ENCODE measurements at places on chromosomes 16 and 17.

GRCh38 chr16:57541754-57542435 lies 548 bp upstream of the ADGRG5 start:
- no peak for DNase-seq

DNA sequence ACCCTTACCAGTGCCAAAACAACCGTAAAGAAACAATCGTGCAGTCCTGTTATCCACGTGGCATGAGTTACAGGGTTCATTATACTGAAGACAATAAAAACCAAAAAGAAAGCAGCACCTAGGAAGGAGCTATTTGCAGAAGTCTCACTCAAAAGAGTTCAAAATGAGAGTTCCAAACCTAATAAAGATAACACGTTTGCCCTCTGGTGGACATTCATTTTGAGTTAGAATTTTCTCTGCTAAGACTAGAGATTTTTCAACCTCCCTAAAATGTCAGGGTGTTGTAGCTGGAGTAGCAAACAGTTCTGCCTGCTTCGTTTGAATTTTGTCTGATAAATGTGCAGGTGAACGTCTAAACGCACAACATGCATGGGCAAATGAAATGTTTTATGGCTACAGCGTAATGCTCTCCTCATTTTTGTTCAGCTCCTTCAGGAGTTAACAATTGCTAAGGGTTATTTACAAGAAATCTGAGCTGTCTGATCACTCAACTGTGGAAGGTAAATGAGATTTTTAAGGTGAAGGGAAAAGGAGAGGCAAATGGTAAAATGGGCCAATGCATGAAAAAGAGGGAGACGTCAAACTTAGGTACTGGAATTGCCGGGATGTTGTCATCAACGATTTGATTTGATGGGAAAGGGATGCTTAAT lies 1067.9 kb upstream of the EEF2KMT start:
- no peak for DNase-seq

GRCh38 chr16:52113533-52114183 lies 433.3 kb downstream of the TOX3 start:
- no peak for DNase-seq

DNA sequence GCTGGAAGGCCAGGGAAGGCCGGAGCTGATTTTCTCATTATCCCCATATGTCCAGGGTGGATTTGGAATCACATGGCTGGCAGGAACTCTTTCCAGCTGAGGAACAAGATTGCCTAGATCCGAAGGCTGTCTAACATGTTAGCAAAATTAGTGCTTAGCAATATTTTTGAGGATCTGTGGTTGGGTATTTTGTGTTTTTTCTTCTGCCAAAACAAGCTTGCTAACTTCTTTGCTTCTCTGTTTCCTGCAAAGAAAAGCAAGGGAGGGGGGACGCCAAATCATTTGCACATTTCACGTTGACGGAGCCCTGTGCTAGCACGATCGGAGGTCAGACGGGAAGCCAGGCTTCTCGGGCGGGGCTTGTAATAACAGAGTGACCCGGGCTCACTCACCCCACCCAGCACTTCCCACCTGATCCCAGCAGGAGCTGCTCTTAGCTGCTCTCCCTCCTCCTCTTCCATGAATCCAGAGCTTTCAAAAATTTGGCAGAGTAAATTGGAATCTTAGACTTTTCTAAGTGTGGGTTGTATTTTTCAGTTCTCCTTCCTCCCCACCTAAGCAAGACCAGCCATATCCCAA lies 33.3 kb upstream of the FOXF1 start:
- no peak for DNase-seq

DNA sequence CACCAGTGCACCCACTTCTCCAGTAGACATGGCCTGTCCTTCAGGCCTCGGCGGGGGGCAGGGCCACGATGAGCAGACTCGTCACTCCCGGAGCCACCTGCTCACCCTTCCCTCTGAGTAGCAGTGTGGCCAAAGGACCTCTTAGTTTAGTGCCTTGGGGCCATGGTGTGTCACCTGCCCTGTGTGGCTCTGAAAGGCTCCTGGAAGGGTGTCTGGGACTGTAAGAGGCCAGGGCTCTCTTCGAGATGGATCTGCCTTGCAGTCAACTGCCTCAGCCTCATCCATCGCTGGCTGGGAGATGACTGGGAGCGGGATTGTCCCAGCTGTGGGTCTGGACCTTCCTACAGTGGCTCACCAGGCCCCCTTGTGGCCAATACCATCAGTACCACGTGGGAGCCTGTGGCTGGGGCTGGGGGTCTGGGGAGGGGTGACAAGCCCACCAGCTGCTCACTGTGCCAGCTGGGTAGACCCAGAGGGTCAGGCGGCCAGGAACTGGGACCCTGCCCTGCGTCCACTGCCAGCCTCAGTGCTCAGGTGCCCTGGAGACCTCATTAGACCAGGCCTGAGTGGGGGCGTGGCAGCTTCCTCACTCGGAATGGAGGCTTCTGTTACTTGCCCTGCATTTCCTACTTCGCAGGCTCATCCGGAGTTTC lies 133.4 kb downstream of the OR1D5 start:
- DNase-seq = no peak

- no peak for DNase-seq
Measured at GRCh38 chr17:54903375-54903774, 2.7 kb downstream of the TOM1L1 start.

- peak; percentile 57 for DNase-seq
Measured at GRCh38 chr17:82153745-82154375, 55.8 kb upstream of the FASN start.

GRCh38 chr16:85126705-85127378 lies 14.6 kb upstream of the CIBAR2 start:
- peak; percentile 46 for DNase-seq

- no peak for DNase-seq
Measured at GRCh38 chr17:81432941-81433340, 37.7 kb downstream of the BAHCC1 start.

DNA sequence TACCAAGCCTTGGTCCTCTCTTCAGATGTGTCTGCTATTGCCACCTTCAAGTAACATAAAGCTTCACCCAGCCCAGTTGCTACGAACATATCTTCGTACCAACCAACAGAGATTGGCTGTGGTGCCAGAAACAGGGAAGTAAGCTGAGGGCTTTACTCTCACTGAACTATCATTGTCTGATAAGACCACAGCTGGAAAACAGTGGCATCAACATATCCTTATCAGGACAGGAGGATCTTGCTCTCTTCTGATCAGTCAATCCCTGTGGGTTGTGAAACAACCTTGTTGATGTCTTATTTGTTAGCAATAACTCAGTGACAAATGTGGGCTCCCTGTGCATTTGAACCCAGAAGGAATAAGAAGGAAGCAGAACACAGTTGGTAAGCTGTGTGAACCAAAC lies 446.3 kb upstream of the MAF start:
- DNase-seq = no peak

GRCh38 chr17:68172461-68172954 lies 75.3 kb upstream of the AMZ2 start:
- peak; percentile 58 for DNase-seq

DNA sequence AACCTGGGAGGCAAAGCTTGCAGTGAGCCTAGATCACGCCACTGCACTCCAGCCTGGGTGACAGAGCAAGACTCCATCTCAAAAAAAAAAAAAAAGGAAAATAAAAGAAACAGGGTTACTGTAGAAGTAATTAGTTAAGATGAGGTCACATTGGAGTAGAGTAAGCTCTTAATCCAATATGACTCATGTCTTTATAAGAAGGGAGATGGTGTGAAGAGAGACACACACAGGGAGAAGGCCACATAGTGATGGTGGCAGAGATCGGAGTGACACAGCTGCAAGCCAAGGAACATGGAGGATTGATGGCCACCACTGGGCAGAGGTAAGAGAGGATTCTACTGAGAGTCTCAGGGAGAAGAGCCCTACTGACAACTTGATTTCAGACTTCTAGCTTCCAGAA lies 15.3 kb upstream of the SLFN5 start:
- no peak for DNase-seq

DNA sequence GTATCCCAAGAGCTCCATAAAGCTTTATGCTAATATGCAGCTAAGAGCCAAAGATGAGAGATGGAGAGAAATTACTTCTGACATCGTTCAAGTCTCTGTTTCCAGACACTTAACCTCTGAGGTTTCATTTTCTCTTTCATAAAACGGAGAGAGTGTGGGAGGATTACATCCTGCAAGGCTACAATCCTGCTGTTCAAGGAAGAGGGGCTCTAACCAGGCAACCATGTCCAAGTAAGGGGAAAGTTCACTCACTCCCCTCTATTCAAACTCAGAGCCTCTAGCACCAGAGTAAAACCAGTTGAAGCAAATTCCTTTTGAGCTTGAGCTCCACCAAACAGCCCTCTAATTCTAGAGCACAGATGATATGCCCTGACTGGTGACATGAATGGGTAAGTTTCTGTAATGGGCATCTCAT lies 397.4 kb downstream of the NPIPA8 start:
- no peak for DNase-seq

- no peak for DNase-seq
Measured at GRCh38 chr17:38442548-38442947, 14.3 kb downstream of the ARHGAP23 start.

GRCh38 chr17:1461198-1461944 lies 5.3 kb upstream of the CRK start:
- DNase-seq = no peak

GRCh38 chr16:23941963-23942564 lies 106.3 kb downstream of the PRKCB start:
- DNase-seq = no peak

All from stimulated activated CD8-positive, alpha-beta memory T cell treated with anti-CD3 and anti-CD28 coated beads, Interleukin-4, amount 100 ng/mL, for 4 hours (primary cell).